ENCODE measurements at places on chromosomes 2 and 18.

GRCh38 chr18:14925281-14925709 lies 177.3 kb downstream of the ANKRD30B start:
- no peak for DNase-seq

- DNase-seq = no peak
These were observed 659 bp downstream of the ZNF142 start for GRCh38 chr2:218658671-218659257.

DNA sequence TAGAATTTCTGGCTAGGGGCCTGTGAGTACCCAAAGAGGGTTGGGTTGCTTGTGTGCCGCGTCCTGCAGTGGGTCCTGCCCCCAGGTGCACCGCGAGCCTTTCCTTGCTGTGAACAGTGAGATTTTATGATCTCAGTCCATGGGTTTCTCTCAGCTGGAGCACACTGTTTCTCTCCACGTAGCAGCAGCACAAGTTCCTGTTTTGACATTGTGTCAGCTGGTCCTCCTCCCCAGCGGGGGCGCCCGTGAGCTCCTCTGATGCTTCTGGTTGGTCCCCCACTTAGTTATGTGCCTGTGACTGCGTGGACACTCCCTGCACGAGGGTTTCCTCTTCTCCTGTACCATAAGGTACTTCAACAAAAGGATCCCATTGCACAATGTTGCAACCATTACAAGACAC lies 29.8 kb downstream of the TSHZ1 start:
- no peak for DNase-seq

DNA sequence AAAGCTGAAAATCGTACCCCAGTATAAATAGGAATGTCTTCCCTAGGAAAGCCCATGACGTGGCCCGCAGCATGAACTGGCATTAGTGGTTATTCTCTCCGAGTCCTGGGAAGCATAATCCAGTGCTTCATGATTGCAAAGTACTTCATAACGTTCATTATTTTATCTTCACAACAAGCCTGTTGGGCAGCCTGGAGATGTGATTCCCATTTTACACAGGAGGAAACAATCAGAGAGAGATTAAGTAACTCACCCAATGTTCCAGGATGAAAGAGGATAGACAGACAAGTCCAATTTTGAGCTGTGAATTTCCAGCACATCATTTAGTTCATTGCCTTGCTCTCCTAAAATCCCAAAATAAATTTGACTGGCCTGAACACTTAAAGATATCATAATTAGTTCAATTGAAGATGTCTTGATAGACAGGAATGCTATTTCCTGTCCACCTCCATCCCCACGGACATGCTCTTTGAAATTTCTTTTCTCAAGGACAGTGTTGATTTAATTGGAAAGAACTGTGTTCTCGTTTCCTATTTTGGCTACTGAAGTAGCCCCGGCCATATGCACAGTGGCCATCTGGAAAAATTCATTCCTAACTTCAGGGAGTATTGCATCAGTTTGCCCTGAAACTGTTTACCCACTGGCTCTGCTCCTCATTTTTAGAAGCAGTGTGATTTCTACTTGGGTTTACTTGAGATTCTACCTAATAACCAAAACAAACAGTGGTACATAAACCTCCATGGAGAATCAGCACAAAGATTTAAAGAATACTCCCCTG lies 93.9 kb downstream of the VWC2L start:
- no peak for DNase-seq

- DNase-seq = no peak
These were observed 35.0 kb upstream of the PTMA start for GRCh38 chr2:231673348-231673770.

DNA sequence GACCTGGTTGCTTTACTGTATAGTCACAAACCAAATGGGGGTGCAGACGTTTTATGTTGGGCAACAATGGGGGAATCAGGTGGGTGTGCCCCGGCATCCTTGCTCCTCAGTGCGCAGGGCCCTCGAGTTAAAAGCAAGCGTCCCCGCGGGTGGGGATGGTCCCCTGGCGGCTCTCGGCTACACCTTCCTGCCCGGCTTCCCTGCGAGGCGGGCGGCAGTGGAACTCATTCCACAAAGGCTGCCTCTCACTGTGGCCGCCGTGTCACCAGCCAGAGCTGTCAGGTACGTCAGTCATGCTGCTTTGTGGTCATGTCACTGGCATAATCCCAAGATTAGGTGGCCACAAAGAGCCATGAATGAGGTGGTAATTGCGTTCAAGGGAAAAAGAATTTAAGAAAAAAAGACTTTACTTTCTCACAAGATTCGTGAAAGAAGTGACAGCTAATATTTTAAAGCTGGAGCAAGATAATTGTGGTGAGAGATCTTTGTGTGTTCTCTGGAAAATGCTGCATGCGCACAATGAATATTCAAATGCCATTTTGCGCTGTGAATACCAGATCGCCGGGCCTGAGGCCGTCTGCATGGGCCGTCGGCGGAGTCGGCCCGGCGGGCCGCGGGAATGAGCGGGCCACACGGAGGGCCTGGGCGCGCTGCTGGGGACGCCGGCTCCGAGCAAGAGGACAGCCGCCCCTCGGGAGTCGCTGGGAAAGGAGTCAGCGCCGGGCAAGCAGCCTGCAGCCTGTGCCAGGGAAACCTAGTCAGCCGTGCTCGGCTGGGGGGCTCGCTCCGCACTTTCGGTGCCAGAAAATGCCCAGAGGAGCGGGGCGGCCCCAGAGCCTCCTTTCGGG lies 82.3 kb upstream of the LDLRAD4 start:
- DNase-seq = no peak

GRCh38 chr2:51013933-51014526 lies 17.9 kb downstream of the NRXN1 start:
- no peak for DNase-seq

DNA sequence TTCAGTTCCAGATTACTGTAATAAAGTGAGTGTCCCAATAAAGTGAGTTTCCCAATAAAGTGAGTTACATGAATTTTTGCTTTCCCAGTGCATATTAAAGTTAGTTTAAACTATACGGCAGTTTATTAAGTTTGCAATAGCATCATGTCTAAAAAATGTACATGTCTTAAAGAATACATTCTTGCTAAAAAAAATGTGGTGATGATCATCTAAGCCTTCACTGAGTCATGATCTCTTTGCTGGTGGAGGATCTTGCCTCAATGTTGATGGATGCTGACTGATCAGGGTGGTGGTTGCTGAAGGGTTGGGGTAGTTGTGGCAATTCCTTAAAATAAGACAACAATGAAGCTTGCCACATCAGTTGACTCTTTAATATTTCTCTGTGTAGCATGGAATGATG lies 664.2 kb downstream of the TDRD15 start:
- no peak for DNase-seq

GRCh38 chr2:229943770-229944449 lies 21.6 kb downstream of the FBXO36 start:
- no peak for DNase-seq

GRCh38 chr18:77127769-77128671 lies 4.6 kb downstream of the MBP start:
- DNase-seq = no peak

DNA sequence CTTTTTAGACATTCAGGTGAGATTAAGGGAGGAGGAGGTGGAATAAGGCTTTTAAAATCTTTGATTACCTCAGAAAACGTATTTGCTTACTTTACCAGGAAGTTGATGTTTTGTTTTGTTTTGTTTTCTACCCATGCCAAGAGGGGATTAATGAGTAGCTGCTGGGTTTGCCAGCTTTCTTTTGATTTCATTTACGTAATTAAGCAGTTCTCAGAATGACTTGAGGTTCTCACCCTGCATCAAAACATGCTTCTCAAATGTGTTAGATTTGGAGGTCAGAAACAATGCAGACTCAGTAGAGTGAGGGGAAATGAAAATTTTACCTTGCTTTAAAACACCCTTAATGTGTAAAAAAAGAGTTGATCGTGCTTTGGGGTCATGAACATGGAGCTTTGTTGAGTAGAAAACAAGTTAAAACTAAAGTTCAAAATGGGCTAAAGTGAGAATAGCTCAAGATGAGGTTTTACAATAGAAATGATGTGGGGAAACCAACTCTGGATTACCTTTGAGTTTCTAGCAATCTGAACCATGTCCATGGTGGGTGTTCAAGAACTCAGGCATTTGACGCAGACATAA lies 217.1 kb upstream of the EPAS1 start:
- no peak for DNase-seq

GRCh38 chr2:109451671-109452070 lies 162.1 kb downstream of the SEPTIN10 start:
- no peak for DNase-seq

DNA sequence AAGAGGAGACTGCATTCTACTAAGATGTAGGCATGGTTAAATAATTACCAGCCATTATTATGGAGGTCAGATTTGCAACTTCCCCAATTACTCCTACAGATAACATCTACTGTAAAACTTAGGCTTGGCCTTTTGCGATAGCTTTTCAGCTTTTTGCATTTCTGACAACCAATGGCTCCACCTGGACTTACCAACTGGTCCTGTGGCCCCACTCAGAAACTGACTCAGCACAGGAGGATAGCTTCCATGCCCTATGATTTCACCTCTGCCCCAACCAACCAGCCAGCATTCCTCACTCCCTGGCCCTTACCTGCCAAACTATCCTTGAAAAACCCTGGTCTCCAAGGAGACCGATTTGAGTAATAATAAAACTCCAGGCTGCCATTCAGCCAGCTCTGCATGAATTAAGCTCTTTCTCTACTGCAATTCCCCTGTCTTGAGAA lies 28.2 kb downstream of the TUBB6 start:
- DNase-seq = no peak

GRCh38 chr18:68742206-68742605 lies 27.3 kb upstream of the TMX3 start:
- no peak for DNase-seq

- DNase-seq = no peak
These were observed 28.8 kb downstream of the CTDP1 start for GRCh38 chr18:79708412-79708811.

GRCh38 chr2:216160786-216161185 lies 51.6 kb downstream of the XRCC5 start:
- no peak for DNase-seq

GRCh38 chr2:6999211-6999877 lies 82.1 kb downstream of the RNF144A start:
- no peak for DNase-seq

- no peak for DNase-seq
These were observed 184.0 kb upstream of the PID1 start for GRCh38 chr2:229454934-229455631.

DNA sequence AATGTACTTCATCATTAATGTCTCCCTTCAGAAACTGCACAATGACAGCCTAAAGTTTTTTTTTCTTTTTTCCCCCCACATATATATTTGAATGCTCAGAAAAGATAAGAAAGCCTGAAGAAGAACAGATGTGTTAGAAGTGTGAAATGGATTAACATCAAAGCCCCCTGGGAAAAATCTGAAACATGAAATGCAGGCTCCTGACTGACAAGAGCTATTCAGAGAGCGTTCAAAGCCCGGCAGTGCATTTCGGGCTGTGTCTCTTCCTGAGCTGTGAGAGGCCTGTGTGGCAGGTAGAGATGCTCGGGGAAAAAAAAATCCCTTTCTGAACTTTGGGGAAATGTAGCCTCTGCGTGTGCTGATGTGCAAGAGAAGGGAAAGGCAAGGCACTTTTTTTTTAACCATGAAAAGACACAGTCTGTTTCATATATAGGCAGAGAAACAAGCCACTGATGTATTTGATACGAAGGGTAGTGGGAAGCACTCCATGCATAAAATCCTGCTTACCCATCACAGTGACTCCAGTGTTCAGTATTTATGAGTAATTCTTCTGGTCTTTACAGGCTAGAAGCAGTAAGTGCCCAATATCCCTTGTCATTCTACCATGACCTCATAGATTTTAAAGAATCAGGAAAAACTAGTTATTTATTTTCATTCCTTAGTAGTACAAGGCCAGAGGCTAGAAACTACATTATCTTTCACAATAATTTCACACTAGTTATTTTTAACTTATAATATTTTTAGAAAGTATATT lies 1574.2 kb upstream of the PIK3C3 start:
- no peak for DNase-seq

DNA sequence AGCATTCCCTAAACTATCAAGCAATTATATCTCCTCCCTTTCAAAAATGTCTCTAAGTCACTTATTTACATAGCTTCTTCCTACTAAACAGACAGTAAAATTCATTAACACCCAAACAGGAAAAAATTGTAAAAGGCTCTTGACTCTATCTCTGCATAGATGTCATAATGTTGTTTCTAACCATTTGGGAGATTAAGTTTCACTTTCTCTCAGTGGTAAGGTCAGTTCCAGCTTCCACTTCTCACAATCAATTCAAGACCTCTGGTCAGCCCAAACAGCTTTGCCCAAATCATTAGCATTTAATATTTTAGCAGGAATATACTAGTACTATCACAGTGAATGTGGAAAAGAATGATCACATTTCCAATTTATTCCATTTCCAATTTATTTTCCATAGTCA lies 374.3 kb upstream of the MC4R start:
- DNase-seq = no peak

GRCh38 chr2:200305797-200306195 lies 697 bp upstream of the SPATS2L start:
- no peak for DNase-seq

DNA sequence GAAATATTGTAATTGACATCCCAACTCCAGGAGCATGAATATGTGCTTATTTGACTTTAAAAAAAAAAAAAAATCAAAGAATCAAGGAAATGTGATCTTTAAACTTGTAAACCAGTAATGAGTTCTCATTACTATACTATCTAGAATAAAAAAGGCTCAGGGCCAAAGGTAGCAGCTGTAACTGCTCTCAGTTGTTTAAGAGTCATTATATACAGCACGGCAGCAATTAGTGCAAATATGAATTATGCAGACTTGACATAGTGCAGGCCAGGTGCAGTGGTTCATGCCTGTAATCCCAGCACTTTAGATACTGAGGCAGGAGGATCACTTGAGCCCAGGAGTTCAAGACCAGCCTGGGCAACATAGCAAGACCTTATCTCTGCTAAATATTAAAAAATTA lies 125.7 kb upstream of the TTC39C start:
- no peak for DNase-seq

DNA sequence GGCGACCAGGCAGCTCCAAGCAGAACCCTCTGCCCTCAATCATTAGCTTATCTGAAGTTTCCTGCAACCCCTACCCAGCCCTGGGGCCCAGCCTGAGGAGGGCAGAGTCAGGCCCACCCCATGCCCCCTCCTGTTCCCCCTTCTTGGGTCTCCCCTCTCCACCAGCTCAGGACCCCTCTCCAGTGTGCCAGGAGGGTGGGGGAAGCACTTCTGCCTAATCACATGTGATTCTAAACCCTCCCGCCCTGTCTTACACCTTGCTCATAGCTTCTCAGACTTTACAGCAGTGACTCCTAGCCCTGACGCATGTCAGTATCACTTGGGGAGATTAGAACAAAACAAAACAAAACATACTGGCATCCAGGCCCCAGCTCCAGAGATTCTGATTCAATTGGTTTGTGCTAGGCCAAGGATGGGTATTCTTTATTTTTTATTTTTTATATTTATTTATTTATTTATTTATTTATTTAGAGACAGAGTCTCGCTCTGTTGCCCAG lies 42.5 kb upstream of the ASAP2 start:
- DNase-seq = no peak

- DNase-seq = no peak
These were observed 367 bp downstream of the FBXO48 start for GRCh38 chr2:68466778-68467076.

GRCh38 chr18:69626171-69626570 lies 225.5 kb downstream of the DOK6 start:
- DNase-seq = no peak

- no peak for DNase-seq
These were observed 127.8 kb downstream of the CERS6 start for GRCh38 chr2:168583710-168584521.

Measured in activated T-helper 1 cell treated with anti-CD3 and anti-CD28 coated beads, Interleukin-2, amount 50 U/mL, for 16 hours (primary cell).